Natural killer cell treated with Interleukin-12 subunit alpha and Interleukin-12 subunit beta and Interleukin-15 and Interleukin-18, amount 100 ng/mL, for 72 hours (primary cell): ENCODE measurements at places on chromosomes 16 and 17. TPM values are rescaled to one million over a fixed set of nuclear protein-coding genes. Genes with fewer than 3 reads are reported as not detected.

Gene FBXO39
- total RNA-seq, result 0.42 TPM

Gene ZNF785
- 13.3 TPM for total RNA-seq

Gene UNC13D
- total RNA-seq, result 270 TPM

Gene KRTAP1-1
- total RNA-seq, result not detected

Gene WRAP53
- total RNA-seq, result 19.4 TPM

GRCh38 chr17:66413559-66414520, 111.4 kb downstream of the PRKCA start:
- peaks cover 7% of the 10 kb centered on the region for H3K4me1 ChIP-seq
- H3K36me3 ChIP-seq, result no peaks in the 10 kb centered on the region
- no peak overlapping the region for H3K4me3 ChIP-seq
- no peak overlapping the region for H3K27ac ChIP-seq

DNA sequence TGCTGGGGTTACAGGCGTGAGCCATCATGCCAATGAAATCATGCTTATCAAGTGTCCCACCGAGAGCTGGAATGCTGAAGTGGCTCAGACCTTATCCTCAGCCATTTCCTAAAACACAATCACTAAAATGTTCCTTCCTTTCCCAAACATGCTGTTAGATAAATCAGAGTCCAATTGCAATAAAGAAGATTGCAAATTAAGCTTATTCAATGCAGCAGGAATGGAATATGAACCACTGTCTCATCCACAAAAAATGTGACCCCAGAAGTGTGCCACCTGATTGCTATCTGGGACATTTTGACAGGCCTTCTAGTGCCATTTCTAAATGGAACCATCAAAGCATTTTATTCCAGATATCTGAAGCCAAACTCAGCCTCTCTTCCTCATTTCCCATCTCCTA, 205.5 kb upstream of the CDH11 start:
- H3K27ac ChIP-seq, result no peak overlapping the region
- no peak for DNase-seq
- no peaks in the 10 kb centered on the region for H3K4me1 ChIP-seq
- no peaks in the 10 kb centered on the region for H3K36me3 ChIP-seq
- no peak overlapping the region for H3K4me3 ChIP-seq
- H3K27me3 ChIP-seq, result no peaks in the 10 kb centered on the region

- no peak overlapping the region for H3K4me3 ChIP-seq
- H3K4me1 ChIP-seq, result no peaks in the 10 kb centered on the region
- H3K36me3 ChIP-seq, result no peaks in the 10 kb centered on the region
- DNase-seq, result no peak
- H3K27ac ChIP-seq, result no peak overlapping the region
These were observed 603.4 kb upstream of the CDH11 start for GRCh38 chr16:65725156-65725845.

DNA sequence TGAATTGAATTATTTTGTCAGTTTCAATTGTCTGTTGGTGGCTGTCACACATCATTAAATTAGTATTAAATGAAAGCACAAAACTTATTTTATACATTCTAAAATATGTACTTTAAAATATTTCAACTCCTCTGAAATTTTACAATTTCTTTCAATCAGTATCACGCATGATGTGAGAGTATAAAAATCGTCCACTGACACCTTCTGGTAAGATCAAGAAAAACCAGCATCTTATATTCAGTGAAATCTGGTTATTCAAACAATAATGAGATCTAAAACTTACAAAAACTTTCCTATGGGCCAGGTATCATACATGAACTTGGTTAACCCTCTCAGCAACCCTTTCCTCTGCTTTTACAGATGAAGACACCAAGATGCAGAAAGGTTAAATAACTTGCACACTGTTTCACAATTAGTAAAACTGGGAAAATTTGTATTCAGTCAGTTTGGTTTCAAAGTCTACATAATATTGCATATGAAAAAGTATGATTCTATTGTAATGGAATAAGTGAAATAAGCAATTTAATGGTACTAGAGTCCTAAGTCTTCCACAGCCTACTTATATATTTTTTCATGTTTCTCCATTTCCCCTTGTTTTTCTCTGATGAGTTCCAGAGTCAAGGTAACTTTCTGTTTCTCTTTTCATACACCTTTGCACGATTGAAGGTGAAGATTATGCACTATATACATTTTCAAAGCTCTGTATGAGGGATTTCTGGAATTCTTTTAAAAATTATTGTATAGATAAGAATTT, 58.7 kb downstream of the EFCAB5 start:
- no peak overlapping the region for H3K4me3 ChIP-seq
- H3K27me3 ChIP-seq, result peaks cover 4% of the 10 kb centered on the region
- no peaks in the 10 kb centered on the region for H3K4me1 ChIP-seq
- no peak for DNase-seq
- no peak overlapping the region for H3K27ac ChIP-seq

GRCh38 chr16:80121522-80121909, 419.3 kb upstream of the DYNLRB2 start:
- H3K36me3 ChIP-seq, result no peaks in the 10 kb centered on the region
- H3K4me3 ChIP-seq, result no peak overlapping the region
- DNase-seq, result no peak
- H3K27me3 ChIP-seq, result peaks cover 21% of the 10 kb centered on the region
- no peaks in the 10 kb centered on the region for H3K4me1 ChIP-seq
- no peak overlapping the region for H3K27ac ChIP-seq

DNA sequence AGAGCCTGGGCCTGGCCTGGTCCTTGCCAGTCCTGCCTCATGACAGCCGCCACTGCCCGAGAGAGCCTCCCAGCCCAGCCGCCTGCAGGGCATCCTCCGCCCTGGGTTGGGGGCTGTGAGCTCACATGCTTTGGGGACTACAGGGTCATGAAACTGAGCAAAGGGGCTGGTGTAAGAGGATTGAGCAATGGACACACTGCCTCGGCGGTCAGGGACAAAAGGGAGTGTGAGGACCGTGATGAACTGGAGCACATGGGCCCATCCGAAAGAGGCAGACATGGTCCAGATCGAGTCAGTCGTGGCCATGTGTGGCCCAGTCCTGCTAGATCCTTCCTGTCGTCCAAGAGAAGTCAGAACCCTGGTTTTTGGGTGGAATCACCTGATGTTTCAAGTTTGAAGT, 52.3 kb downstream of the GSG1L start:
- H3K4me1 ChIP-seq, result no peaks in the 10 kb centered on the region
- DNase-seq, result no peak
- H3K36me3 ChIP-seq, result no peaks in the 10 kb centered on the region
- peaks cover 13% of the 10 kb centered on the region for H3K27me3 ChIP-seq

GRCh38 chr17:62827746-62828485, 19.8 kb upstream of the MARCHF10 start:
- no peak overlapping the region for H3K27ac ChIP-seq
- no peak overlapping the region for H3K4me3 ChIP-seq
- peaks cover 18% of the 10 kb centered on the region for H3K27me3 ChIP-seq
- DNase-seq, result no peak
- no peaks in the 10 kb centered on the region for H3K36me3 ChIP-seq

DNA sequence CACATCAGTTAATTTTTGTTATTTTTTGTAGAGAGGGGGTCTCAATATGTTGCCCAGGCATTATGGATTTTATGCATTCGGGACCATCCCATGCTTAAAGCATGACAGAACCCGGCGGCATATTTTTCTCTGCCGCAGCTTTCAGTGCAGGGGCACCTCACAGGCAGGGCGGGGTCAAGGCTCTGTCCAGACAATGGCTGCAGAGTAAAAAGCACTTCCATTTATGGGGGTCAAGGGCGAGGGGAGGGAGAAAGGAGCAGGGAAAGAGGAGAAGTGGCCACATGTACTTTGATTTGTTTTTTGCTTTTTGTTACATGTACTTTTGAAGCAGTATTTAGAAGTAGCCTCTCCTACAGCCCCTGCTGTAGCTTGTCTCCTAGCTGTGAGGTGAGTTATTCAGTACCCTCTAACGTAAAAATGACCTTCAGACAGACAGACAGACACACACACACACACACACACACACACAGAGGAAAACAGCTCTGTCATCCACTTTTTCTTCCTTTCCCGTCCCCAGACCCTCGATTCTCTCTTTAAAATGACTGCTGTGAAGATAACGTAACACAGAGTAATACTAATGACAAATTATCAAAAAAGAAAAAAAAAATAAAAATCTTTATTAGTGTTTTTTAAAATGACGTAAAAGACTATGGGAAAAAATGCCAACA, 856 bp upstream of the SCPEP1 start:
- peak overlapping the region; percentile 90 for H3K4me3 ChIP-seq
- H3K4me1 ChIP-seq, result peaks cover 16% of the 10 kb centered on the region
- no peaks in the 10 kb centered on the region for H3K36me3 ChIP-seq
- H3K27me3 ChIP-seq, result peaks cover 8% of the 10 kb centered on the region
- H3K27ac ChIP-seq, result no peak overlapping the region

DNA sequence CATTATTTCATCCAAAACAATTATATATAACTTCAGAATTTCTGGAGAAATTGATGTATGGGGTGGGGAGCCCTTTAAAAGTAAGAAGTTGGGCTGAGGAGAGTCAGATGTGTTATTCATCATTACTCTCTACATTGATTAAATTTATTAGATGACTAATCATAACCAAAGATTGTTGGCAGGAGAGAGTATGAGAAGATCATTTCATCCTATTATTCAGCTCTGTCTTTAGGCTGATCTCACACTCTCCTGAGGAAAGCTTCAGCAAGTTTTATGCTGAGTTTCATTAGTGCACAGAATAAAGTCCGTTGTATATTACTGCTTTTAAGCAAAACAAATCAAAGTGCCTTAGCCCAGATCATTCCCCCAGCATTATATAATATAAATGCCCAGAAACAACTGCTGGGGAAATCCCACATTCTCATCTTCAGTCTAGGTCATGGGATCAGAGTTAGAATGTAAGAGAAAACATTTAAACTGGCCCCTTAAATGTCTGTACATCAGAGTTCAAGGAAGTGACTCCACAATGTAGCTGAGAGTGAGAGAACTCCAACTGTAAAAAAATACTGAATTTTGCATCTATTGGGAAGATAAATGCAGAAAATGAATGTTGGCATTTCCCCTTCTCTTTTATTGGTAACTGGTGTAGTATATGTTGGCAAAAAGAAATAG, 130.1 kb upstream of the HLF start:
- H3K27me3 ChIP-seq, result no peaks in the 10 kb centered on the region
- no peaks in the 10 kb centered on the region for H3K4me1 ChIP-seq
- H3K27ac ChIP-seq, result no peak overlapping the region
- no peaks in the 10 kb centered on the region for H3K36me3 ChIP-seq
- no peak overlapping the region for H3K4me3 ChIP-seq

DNA sequence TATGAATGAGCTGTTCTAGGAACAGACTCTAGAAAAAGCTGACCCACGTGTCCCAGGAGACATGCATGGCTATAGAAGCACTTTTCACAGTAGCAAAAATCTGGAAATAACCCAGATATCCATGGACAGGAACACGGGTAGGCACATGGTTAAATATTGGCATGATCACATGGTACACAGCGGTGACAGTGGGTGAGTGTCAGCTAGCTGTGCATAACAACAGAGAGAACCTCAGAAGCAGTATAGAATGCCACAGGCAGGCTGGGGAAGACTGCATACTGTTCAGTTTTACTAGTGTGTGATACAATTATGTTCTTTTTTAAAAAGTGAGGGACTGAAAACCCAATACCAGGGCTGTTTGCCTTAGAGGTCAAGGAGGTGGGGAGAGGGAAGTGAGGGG, 31.4 kb downstream of the EPN2 start:
- DNase-seq, result no peak
- no peak overlapping the region for H3K27ac ChIP-seq
- H3K4me3 ChIP-seq, result no peak overlapping the region
- no peaks in the 10 kb centered on the region for H3K36me3 ChIP-seq

DNA sequence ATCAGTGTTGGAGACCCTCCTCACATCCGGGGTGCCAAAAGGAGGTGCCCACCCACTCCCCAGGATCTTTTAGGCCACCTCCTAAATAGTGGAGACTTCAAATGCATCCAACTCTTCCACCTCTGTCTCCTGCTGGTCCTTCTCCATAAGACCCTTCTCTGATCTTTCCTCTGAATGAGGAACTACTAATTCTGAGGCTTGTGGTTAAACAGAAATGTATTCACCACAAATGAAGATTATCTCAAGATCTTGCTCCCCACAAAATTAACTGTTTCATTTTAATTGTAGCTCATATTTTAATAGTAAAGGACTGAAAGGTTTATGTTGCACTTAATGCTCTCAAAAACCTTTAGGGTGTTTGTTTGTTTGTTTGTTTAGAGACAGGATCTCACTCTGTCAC, 34.1 kb downstream of the TLE7 start:
- no peak overlapping the region for H3K27ac ChIP-seq
- no peaks in the 10 kb centered on the region for H3K36me3 ChIP-seq
- H3K4me3 ChIP-seq, result no peak overlapping the region
- no peaks in the 10 kb centered on the region for H3K4me1 ChIP-seq
